ENCODE measurements at places on chromosomes 16 and 17. TPM values are rescaled to one million over a fixed set of nuclear protein-coding genes. Genes with fewer than 3 reads are reported as not detected.

SLC5A10 gene
- total RNA-seq: not detected

SAMD14 gene
- 41.3 TPM for total RNA-seq

BAHCC1 gene
- 31.3 TPM for total RNA-seq

RSAD1 gene
- 34.7 TPM for total RNA-seq

MILR1 gene
- total RNA-seq: 1.6 TPM
